RPMI8226 (cell line): ENCODE measurements at places on chromosomes 12 and 14.

GRCh38 chr14:61250063-61250462, 31.1 kb downstream of the TMEM30B start:
- no peak for DNase-seq

- DNase-seq: peak; percentile 14
Measured at GRCh38 chr12:85920324-85920947, 46.3 kb downstream of the NTS start.

DNA sequence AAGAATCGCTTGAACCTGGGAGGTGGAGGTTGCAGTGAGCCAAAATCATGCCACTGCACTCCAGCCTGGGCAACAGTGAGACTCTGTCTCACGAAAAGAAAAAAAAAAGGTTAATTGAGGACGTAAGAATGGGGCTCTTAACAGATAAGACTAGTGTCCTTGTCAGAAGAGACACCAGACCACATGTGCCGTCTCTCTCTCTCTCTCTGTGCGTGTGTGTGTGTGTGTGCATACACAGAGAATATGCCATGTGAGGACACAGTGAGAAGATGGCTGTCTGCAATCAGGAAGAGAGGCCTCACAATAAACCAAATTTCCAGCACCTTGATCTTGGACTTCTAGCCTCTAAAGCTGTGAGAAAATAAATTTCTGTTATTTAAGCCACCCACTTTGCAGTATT, 11.7 kb upstream of the ERC1 start:
- no peak for DNase-seq

DNA sequence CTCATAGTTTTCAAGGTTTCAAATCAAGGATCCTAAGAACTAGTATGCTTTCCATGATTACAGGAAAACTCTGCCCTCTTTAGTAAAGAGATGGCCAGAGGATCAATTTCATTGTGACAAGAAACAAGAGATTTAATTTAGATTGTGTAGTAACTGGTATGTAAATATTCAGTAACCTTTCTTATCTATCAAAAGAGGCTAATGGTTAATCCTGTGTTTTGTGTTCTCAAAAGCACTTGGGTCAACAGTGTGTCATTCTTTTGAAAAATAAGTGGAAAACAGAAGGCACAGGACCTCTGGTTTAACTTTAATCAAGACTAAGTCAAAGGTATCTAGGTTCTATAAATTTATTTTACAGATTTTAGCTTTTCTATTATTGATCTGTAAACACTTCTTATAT, 56.6 kb upstream of the ERGIC2 start:
- DNase-seq: no peak

DNA sequence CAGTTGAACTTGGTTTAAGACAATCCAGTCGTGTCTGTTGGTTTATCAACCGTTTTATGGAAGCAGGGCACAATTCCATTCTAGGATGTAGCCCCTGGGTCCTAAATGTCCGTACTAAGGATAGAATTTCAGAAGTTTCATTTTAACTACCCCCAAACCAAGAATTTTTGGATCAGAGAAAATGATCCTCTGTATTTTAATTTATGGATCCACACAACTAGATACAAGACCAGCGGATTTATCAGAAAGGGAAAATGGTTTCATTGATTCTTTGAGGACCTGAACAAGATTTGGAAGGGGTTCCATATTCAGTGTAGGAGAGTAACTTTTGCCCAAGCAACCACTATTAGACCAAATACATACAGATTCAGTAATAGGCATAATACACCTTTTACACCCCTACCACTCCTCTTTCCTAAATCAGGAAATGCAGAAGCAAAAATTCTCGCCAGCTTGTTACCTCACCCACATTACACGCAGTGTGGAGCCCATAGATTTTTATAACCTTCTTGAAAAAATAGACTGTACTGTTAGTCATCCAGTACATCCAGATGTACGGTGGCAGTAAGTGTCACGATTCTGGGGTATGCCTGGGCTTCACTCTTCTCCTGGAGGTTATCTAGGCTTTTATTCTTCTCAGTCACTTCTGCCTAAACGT, 1.4 kb upstream of the FBXL14 start:
- no peak for DNase-seq

DNA sequence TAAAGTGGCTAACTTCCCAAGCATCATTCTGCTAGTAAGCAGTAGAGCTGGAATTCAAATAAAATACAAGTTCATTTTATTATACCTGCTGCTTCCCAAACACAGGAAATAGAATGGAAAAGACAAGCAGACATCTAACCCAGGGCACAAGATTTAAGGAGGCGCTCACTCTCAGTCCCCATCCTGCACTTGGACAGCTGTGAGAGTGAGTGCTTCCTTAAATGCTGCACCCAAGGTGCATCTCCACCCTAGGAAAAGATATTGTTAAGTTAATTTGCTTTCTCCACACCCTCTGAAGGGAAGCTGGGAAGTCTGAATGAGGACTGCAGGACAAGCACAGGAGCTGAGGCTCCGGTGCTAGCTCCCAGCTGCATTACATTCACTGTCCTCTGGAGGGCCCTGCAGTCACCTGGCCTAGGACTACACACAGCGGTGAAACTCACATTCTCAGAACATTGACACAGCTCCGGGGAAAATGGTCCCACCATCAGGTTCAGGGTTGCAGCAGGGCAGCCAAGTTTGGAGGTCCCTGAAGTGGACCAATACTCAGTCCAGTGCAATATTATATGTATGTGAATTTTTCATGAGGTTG, 14.2 kb downstream of the HEBP1 start:
- peak; percentile 22 for DNase-seq

DNA sequence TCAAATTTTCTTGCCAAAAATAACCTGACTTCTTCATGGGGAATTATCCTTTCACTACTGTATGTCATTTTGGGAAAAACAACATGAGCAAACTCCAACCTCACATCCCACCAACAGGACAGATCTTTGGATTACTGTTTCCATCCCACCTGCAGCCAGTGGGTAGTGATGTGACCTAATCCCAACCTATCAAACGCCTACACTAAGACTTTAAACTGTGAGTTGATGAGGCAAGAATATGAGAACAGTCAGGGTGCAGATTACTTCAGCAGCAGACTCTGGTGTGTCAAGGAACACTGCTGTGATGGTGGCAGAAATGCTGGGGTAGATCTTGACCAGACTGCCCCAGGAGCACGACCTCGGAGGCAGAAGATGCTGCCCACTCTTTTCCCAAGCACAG, 293.2 kb downstream of the DUSP6 start:
- DNase-seq: no peak

- DNase-seq: no peak
Measured at GRCh38 chr12:40229690-40230651, 5.2 kb downstream of the LRRK2 start.

GRCh38 chr12:114764510-114764909, 80.5 kb upstream of the TBX3 start:
- no peak for DNase-seq

DNA sequence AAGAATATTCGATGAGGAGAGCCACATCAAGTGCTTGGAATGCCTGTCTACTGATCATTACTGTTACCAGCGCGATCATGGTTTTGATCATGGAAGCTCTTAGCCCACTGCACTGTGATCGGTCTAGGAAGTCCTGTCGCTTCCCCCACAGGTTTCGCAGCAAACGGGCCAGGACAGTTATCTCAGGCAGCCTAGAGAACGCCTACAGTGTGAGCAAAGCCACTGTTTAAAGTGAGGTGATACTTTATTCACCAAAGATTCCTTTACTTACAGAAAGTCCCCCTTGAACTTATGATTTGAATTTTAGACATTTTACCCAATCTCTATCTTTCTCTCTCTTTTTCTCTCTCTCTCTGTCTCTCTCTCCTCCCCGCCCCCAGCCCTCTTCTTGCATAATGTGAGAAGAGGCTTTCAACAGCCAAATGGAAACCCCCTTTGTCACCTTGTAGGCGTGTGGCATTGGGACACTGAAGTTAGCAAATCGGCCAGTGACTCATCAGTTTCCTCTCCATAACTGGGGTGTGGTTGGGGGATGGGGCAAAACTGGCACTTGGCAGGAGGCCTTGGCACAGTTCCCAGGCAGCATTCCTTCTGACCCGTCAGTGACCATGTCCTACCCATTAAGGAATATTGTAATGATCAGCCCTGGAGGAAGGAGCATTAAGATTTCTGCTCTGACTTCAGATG, 214.8 kb downstream of the CHST11 start:
- peak; percentile 75 for DNase-seq
